Amygdala (tissue), 56 donors: ENCODE measurements at places on chromosomes 7 and 10.

DNA sequence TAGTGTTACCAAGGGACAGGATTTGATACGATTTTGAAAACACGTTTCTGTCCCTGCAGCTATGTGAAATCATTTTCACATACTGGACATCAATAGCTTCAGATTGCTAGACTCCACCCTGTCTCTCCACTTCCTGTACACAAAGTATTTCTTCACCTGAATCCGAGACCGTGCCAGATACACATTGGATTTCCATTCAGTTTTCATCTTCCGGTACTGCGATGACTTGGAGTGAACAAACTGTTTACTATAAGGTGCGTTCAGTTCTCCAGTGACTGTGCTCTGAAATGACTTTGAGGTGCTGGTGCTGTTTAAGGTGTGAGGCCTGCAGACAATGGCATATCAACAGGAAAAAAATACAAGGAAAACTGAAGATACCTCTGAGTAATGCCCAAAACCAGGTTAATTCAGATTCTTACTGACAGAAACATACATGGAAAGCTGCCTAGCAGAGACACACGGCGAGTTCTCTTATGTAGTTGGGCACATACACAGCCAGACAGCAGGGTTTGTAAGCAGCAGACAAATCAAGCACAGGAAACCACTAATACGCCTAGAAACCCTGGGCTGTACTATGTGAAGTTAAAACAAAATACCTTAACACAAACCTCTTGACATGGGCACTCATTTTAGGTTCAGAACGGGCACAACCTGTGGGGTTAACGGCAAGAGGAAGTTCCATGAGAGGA is 119.2 kb downstream of the GALNT11 start:
- no peak for DNase-seq

GRCh38 chr10:117260084-117260483 is 19.2 kb downstream of the SLC18A2 start:
- no peak for DNase-seq

GRCh38 chr10:58477902-58478301 is 34.8 kb upstream of the BICC1 start:
- DNase-seq: no peak

DNA sequence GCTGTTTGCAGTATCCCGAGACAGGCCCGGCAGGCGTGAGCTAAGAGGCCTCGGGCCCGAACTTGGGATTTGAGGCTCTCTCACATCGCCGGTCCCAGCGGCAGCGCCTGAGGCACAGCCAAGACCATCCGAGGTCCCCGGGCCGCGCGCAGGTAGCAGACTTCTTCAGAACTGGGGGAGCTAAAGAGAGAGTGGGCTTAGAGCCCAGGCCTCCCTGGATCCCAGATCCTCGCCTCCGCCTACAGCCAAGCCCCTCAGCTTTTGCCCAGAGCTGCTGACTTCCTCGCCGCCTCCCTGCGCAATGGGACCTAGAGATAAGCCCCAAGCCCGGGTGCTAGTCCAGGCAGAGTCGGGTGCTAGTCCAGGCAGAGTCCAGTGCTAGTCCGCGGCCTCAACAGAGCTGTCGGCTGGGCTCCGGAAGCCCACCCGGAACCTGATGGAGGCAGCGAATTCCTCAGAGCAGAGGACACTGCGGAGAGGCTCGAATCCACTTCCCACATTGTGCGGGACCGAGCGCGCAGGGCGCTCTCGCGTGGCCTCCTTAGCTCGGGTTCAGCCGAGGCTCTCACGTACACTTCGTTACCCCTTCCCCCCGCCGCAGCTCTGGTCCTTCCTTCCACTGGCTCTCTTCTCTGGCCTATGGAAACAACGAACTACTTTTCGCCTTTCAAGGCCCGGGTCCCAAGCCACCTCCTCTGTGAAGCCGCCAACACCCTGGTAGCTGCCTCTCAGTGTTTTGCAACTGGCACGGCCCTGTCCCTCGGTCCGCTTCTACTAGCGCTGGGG is 5.8 kb downstream of the LBX1 start:
- no peak for DNase-seq

GRCh38 chr10:128035557-128035973 is 90.7 kb downstream of the MKI67 start:
- DNase-seq: no peak

GRCh38 chr10:123759501-123760031 is 93.4 kb downstream of the GPR26 start:
- no peak for DNase-seq

- no peak for DNase-seq
Measured at GRCh38 chr10:63388421-63389031, 77.3 kb downstream of the JMJD1C start.

DNA sequence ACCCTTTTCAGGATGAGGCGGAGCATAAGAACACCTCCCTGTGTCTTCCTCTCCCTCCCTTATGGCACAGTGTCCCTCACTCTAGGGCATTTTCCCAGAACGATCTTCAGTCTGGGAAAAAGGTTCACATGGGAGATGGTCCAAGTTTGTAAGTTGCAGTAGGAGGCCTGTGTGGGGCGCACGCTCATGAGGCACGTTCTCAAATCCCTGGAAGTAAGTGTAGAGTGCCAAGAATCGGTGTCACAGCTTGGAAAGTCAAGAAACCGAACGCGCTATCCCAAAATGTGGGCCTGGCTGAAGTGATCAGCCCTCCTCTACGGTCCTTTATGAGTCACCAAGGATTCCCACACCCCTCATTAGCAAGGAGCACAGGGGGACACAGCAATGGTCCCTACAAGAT is 23.9 kb upstream of the SMARCD3 start:
- DNase-seq: no peak

DNA sequence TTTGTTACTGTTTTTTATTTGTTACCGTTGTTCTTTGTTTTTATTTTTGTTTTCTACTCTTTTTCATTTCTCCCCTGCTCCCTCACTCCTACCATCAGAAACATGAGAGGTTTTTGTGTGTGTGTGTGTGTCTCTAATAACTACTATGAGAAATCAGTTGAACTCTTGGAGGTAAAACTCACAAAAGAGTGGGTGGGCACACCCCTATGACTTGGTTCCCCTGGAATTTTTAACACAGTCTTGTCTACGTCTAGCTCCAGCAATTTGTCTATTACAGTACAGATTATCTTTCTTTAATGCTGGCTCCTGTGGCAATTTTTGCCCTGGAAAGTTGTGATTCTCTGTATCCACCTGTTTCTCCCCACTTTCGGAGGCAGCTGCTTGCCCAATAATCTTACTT is 56.2 kb downstream of the AOAH start:
- DNase-seq: no peak

GRCh38 chr10:34854147-34854601 is 39.1 kb upstream of the PARD3 start:
- DNase-seq: no peak

DNA sequence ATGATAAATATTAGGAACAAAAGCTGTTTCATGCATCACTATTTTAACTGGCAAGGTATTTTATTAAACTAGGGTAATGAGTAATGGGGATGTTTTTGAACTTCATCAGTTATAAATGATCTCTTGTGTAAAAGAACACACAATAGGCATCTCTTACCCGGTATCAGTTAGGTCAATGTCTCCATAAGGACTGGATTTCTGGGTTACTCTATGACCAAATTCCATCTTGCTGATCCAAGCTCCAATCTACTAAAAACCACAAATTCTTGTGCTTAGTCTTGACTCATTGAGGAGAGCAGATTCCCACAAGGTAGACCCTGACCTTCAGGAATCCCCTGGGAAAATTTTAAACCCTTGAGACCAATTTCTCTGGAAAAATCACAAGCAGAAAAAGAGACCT is 1167.7 kb downstream of the XPNPEP1 start:
- DNase-seq: no peak

GRCh38 chr7:91082852-91083495 is 181.3 kb upstream of the FZD1 start:
- no peak for DNase-seq

GRCh38 chr10:7534480-7534852 is 123.6 kb upstream of the SFMBT2 start:
- DNase-seq: no peak

- no peak for DNase-seq
Measured at GRCh38 chr7:4260867-4261600, 421.1 kb upstream of the FOXK1 start.

DNA sequence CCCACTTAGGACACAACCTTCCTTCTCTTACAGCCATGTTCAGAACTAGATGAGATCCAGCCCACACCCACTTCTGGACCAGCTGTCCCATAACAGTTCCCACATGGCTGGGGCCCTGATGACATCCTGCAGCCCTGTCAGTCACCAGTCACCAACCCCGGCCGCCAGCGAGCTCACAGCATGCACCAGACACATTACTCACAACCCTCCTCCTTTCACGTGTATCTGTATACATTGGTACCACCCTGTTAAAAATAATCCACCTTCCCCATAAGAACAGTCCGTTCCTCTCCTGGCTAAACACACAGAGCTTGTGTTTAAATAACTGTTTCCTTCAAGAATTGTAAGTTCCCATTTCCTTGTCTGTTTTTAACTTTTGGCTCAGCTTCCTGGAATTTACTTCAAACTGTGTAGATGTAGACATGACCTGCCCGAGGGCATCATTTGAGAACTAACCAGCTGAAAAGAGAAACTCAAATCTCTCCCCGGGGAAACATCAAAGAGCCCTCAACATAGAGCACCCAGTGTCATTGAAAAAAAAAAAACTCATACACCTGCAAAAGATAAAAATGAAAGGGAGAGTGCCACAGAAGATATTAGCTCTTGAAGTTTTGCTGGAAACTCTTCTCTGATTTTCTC is 26.0 kb upstream of the PRLHR start:
- no peak for DNase-seq

- DNase-seq: no peak
Measured at GRCh38 chr10:74977913-74978847, 133.3 kb upstream of the SAMD8 start.

DNA sequence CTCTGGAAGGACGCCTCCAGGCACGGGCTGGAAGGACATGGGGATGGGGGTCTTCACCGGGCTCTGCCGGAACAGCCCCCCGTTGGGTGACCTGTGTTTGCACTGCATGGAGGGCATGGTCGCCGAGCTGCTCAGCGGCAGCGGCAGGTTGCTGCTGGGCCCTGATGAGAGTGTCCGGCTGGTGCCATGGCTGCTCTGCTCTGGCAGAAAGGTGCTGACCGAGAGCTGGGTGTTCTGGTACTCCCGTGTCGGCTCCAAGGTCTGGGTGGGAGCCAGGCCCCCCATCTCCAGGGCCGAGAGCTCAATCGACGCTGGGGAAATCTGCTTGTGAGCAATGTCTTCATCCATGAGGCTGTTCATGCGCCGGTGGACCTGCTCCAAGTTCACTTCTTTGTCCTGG is 764.3 kb downstream of the GRID1 start:
- no peak for DNase-seq

- no peak for DNase-seq
Measured at GRCh38 chr7:27091941-27092818, 3.6 kb downstream of the HOXA1 start.

- no peak for DNase-seq
Measured at GRCh38 chr10:117865945-117866344, 180.8 kb downstream of the RAB11FIP2 start.

- DNase-seq: no peak
Measured at GRCh38 chr10:128499956-128500355, 373.7 kb upstream of the MKI67 start.

- DNase-seq: no peak
Measured at GRCh38 chr10:71547876-71548846, 151.4 kb downstream of the CDH23 start.

- DNase-seq: no peak
Measured at GRCh38 chr7:108266035-108266434, 135.9 kb upstream of the LAMB4 start.

GRCh38 chr7:142418326-142418725 is 160.5 kb upstream of the PRSS58 start:
- DNase-seq: no peak

GRCh38 chr7:29854257-29854938 is 48.1 kb downstream of the WIPF3 start:
- no peak for DNase-seq

- DNase-seq: no peak
Measured at GRCh38 chr10:2887391-2888070, 179.8 kb upstream of the PFKP start.

GRCh38 chr10:29146311-29147100 is 142.4 kb upstream of the LYZL1 start:
- no peak for DNase-seq

- no peak for DNase-seq
Measured at GRCh38 chr7:47557694-47558670, 23.9 kb downstream of the TNS3 start.

- no peak for DNase-seq
Measured at GRCh38 chr7:151308791-151309190, 32.8 kb upstream of the NUB1 start.

DNA sequence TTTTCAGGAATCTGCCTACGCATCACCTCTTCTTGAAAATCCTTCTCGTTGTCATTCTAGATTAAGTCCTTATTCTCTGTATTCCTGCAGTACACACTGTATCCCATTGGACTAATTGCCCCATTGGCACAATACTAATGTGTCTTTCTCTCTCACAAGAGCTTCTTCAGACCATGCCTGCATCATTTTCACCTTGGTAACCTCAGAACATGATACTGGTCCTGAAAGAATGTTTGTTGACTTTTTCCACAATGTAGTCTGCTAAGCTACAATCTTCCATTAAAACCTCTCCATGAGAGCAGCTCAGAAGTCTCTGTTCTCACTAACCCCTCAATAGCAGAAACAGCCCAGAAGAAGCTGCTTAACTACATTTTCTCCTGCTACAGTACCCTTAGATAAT is 270.7 kb downstream of the PCDH15 start:
- DNase-seq: no peak

- DNase-seq: no peak
Measured at GRCh38 chr7:43439631-43440401, 143.1 kb upstream of the STK17A start.

DNA sequence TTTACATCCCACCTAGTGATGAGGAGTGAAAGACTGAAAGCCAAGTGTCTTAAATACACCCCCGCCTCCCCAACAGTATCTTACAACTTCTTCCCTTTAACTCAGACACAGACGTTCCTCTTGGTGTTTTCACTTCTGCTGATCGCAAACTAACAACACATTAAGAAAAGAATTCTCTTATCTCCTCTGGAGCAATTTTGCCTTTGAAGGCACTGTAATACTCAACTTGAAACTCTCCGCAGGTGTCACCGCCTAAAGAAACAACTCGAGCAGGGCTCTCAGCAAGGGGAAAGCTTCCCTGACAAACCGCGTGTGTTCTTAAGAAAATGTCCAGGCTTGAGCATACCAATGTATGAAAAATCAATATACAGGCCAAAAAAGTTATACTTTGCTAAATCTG is 452 bp downstream of the SEMA3C start:
- no peak for DNase-seq

GRCh38 chr10:26524161-26524896 is 86.2 kb downstream of the APBB1IP start:
- no peak for DNase-seq
